Activated T-helper 1 cell treated with anti-CD3 and anti-CD28 coated beads, Interleukin-2, amount 50 U/mL, for 16 hours (primary cell): ENCODE measurements at places on chromosomes 3 and 15.

DNA sequence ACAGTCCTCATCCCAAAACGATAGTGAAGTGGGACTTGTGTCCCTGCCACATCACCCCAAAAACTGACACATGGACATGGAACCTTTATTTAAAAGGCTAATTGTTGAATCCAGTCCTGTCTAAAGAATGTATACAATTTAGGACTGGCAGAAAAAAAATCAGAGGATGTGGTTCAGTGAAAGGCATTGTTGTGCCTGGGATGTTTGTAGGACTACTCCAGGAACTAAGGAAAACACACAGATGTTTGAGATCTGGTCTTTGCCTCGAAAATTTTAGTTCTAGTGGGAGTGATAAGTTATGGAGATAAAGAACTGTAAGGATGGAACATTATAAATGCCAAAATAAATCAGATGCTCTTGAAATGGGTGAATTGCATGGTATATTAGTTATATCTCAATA, 27.2 kb downstream of the VGLL4 start:
- no peak for DNase-seq

DNA sequence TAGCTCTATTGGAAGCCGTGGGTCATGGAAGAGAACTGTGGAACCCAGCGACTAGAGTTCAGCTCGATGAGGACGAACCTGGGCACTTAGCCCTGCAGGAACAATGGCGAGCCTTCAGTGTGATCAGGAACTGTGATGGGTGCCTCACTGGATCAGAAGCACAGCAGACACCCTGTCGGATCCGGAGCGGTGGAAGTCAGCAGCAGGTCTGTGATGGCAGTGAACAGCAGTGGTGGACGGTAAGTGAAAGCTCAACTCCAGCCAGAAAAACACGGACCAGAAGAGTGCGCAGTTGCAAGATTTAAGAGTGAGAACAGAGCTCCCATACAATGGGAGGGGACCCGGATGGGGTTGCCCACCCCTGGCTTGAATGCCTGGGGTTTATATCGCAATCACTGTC, 282.2 kb downstream of the NSUN3 start:
- DNase-seq = no peak

GRCh38 chr15:43749690-43750345, 3.6 kb downstream of the PDIA3 start:
- DNase-seq = no peak

- no peak for DNase-seq
Observed at GRCh38 chr15:51912528-51912927, 59.0 kb downstream of the LEO1 start.

DNA sequence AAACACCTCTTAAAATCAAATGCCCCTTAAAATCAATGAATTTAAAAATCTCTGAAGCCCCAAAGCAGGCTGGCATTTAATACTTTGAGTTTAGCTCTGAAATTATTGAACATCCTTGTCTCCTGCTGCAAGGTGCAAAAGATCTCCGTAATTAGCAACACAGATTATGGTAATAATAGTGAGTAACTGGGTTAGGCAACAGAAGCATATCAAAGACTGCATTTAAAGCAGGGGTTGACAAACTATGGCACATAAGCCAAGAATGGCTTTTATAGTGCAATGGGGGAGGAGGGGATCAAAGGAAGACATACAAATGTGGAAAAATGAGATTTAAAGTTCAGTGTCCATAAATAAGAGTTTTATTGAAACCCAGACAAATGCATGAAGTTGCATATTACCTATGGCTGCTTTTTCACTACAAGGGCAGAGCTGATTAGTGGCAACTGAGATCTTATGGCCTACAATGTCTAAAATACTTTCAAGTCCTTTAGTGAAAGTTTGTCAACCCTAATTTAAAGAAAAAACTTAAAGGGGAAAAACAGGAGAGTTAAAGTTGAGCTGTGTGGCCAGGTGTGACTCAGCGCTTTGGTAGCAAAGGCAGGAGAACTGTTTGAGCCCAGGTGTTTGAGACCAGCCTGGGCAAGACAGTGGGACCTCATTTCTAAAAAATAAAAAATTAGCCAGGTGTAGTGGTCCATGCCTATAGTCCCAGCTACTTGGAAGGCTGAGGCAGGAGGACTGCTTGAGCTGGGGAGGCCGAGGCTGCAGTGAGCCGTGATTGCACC, 157.6 kb downstream of the TBL1XR1 start:
- DNase-seq = no peak

DNA sequence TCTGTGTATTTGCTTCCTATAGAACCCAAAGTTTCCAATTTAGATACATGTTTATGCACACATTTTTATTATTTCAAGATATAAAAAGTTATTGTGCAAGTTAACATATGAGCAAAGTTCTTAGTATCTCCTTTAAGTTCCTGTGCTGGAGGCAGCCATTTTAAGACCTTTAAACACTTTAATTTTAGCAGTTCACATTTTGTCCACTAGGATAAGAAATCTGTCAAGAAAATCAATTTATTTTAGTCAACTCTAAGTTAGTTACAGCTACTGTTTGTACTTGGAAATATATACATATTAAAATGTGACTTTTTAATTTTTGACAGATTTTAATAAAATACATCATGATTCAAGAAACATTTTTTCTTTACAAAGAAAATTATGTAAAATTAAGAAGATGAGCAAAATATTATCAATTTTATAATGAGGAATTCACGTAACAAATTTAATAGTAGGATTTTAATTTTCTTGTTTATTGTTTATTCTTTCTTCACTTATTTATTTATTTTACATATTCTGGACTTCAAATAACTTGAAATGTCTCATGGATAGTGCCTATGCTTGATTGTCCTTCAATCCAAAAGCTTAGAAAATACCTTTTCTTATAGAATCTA, 402.6 kb upstream of the GBE1 start:
- no peak for DNase-seq

DNA sequence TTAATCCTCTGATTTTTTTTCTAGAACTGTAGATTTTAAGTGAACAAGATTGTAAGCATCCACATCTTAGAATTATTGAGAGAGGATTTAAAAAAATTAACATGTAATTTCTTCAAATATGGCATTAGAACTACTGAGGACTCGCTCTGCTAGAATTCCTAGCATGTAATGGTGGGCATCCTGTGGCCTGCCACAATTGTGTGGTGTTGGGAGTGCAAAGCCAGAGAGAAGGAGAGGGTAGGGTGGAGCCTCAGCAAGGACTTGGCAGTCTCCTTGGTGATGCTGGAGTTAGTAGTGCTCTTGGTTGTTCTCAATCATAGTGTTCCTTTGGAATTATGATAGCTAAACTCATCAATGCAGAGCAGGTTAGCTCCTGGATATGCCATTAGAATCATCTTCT, 443.9 kb upstream of the TBL1XR1 start:
- DNase-seq = no peak

DNA sequence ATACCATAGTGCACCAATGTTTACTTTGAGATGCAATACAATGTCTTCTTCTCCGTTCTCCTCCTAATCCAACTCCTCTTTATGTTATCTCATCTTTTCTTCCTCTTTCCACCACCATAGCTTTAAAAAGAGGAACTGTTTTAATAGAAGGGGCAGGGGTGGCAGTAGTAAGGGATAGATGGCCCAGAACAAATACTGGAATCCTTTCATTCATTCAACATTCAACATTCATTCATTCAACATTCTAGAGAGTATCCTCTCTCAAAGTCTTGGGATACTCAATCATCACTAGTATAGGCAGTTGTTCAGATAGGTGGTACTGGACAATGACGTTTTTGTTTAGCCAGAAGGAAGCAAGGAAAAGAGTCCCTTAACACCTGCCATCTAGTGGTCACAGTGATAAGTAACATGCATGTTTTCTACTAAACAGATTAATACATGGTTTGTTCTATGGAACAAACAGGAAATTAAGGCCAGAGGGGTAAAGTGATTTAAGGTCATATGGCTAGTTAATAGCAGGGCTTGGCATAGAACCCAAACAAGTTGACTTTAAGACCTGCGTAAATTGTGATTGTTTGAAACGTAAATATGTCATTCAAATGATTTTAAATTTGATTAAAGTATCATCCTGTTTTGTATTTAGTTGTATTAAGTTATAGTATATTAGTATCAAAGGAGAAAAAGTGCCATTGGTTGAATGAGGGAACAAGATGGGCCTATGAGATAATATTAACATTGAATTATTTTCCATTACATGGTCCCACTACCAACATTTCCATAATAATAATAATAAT, 26.9 kb upstream of the EHHADH start:
- no peak for DNase-seq

- no peak for DNase-seq
Observed at GRCh38 chr3:131821191-131821762, 213.5 kb downstream of the CPNE4 start.

DNA sequence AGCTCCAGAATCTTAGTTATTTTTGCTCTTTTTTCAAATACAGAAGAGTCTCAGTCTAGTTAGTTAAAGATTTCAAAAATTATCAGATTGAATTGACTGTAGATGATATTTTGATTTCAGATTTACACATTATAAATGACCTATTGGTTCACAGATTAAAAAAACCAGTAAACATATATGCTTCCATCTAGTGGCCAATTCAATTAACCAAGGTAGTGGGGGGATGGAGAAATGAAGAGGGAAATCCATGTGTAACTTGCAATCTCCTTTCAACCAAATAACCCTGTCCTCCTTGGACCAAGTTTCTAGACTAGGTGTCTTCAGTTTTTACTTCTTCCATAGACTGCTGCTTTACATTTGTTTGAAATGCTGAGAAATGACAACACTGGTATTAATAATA, 789.8 kb downstream of the ROBO1 start:
- DNase-seq = no peak

- DNase-seq = no peak
Observed at GRCh38 chr3:78895528-78895927, 872.3 kb downstream of the ROBO1 start.

DNA sequence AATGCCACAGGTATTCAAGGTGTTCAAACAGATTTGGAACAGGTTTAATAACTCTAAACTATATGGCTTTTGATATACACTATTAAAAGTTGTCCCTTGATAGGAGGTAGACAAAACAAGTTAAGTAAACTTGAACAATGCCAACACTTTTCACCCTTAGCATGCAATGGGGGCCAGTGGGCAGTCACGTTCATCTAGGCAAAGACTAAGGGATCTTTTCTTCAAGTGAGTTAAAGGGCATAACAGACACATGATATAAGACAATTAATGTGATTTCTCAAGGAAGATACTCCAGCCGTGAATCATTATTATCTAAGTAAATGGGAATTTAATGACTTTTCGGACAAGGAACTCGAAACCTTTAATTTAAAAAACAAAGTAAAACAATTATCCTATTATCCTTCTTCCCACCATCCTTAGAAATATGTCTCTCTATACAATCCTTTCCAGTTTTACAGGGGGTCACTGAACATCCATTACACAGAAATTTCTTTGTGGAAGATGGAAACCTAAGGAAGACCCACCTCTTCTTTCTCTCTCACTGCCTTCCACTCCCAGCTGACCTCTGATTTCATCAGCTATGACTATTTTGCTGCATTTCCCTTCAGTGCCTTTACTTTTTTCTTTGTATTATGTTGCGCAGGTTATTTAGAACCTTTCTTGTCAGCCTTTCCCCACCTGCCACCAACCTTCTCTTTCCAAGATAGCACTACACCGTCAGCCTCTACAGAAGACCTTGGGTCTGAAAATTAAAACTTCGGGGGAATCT, 1.5 kb downstream of the CLDN1 start:
- no peak for DNase-seq

GRCh38 chr3:31985831-31986230, 4.3 kb downstream of the ZNF860 start:
- DNase-seq = no peak

GRCh38 chr15:65399997-65400396, 22.2 kb upstream of the IGDCC3 start:
- no peak for DNase-seq

GRCh38 chr15:31758126-31758525, 272.2 kb upstream of the CHRNA7 start:
- no peak for DNase-seq

DNA sequence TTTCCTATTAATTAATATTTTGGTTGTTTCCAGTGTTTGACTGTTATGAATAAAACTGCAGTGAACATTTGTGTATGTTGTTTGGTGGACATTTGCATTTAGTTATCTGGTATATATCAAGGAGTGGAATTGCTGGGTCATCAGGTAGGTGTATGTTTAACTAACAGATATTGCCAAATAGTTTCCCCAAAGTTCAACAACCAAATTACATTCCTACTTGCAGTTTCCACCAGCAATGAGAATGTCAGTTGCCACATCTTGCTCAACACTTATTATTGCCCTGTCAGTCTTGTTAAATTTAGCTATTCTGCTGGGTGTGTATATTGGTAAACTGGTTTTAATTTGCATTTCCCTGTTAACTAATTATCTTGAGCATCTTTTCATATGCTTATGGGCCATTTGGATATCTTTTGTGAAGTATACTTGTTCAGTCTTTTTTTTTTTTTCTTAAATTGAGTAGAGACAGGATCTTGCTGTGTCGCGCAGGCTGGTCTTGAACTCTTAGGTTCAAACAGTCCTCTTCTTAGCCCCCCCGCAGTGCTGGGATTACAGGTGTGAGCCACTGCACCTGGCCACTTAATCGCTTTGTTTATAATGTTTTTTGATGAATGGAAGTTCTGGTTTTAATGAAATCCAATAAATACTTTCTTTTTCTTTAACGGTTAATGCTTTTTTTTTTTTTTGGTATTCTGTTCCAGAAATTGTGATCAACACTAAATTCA, 7.9 kb downstream of the FEM1B start:
- DNase-seq = no peak

DNA sequence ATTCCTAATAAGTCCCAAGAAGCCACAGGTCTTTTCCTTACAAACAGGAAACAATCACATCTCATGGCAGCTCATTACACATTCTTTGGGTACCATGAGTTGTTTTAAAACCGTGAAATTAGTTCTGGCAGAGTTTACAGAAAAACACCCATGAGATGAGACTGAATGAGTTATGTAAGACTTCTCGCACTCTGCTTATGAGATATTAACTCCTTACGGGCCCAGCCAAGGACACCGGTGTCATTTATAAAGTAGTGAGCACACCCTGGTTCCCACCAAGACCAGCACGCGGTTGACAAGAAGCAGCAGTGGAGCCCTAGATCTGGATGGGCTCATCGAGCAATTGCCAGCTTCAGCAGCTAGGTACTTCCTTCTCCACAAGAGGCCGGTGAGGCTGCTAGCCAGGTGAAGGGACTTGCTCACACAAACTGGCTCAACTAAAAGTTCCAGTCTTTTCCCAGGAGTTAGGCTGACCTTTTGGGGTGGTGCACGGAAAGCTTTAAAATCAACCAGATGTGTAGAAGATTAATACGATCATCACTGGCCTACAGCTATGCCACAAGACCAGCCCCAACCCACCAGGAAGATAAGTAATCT, 318.6 kb upstream of the ICE2 start:
- DNase-seq = no peak

- DNase-seq = no peak
Observed at GRCh38 chr3:97470481-97470880, 294.1 kb upstream of the ARL6 start.

- DNase-seq = no peak
Observed at GRCh38 chr3:197675951-197676350, 60.8 kb downstream of the RUBCN start.
